ENCODE measurements at places on chromosomes 6 and 20.
A peak's percentile ranks its signal among the peaks of the same experiment; 100 is the strongest.

GRCh38 chr6:168441434-168442391, 729 bp downstream of the SMOC2 start:
- H3K36me3 ChIP-seq, result no peaks in the 10 kb centered on the region
- H3K4me3 ChIP-seq, result no peak overlapping the region
- DNase-seq, result no peak
- peaks cover 24% of the 10 kb centered on the region for H3K27me3 ChIP-seq
- no peak overlapping the region for H3K27ac ChIP-seq
- no peaks in the 10 kb centered on the region for H3K4me1 ChIP-seq

DNA sequence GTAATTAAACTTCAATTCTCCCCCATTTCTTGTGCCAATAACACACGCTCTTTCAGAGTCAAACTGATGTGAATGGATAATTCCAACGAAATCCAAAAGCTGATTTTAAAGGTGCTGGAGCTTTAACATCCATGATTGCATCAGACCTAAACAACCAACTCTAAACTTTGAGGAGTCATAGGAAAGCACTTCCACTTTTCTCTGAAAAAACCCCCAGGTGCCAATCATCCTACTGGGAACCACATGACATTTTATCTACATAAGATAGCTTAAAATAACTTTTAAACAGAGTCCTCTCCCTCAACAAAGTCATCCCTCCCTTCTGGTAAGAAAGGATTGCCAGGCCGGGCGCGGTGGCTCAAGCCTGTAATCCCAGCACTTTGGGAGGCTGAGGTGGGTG, 167.7 kb upstream of the PDE10A start:
- DNase-seq, result no peak
- no peak overlapping the region for H3K4me3 ChIP-seq
- H3K27me3 ChIP-seq, result peaks cover 9% of the 10 kb centered on the region

DNA sequence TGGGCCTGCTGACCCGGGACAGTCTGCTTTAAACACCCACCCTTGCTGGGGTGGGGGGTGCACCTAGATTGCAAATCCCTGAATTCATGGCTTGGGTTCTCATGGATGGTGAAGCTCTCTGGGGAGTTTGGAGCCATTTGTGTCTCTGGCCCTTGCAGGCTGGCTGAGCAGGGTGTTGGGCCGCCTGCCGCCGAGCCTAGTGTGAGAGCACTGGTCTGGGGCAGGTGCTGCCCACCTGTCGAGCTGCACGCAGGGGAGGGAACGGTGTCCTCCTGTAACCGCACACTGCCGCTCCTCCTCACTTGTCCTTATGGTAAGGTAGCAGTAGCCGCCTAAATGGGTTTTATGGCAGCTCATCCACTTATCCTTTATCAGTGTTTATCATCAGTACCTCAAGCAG, 143.9 kb downstream of the DTNBP1 start:
- peaks cover 48% of the 10 kb centered on the region for H3K36me3 ChIP-seq
- no peaks in the 10 kb centered on the region for H3K27me3 ChIP-seq
- no peak for DNase-seq

- no peak overlapping the region for H3K4me3 ChIP-seq
- no peaks in the 10 kb centered on the region for H3K4me1 ChIP-seq
- DNase-seq, result no peak
- H3K27me3 ChIP-seq, result peaks cover 8% of the 10 kb centered on the region
- no peak overlapping the region for H3K27ac ChIP-seq
Measured at GRCh38 chr6:907928-908327, 215.0 kb upstream of the EXOC2 start.

DNA sequence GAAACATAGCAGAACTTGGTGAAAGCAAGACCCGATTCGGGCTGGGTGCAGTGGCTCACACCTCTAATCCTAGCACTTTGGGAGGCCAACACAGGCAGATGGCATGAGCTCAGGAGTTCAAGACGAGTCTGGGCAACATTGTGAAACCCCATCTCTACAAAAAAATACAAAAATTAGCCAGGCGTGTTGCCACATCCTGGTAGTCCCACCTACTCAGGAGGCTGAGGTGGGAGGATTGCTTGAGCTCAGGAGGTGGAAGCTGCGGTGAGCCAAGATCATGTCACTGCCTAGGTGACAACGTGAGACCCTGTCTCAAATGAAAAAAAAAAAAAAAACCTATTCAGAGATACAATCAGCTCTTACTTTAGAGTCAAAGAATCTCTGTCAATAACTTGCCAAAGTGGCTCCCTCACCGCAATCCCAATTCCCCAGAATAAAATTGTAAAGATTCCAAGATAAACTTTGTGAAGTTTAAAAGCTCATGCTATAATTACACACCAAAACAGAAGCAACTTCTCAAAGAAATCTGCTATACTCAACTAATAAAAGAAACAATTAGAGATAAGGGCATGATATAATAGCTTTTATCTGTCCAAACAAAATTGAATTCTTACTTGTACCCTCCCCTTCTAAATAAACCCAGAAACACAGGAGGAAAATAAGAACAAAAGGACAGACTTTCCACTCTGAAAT, 33.6 kb downstream of the CDK19 start:
- no peak overlapping the region for H3K27ac ChIP-seq
- H3K27me3 ChIP-seq, result no peaks in the 10 kb centered on the region
- DNase-seq, result no peak
- no peak overlapping the region for H3K4me3 ChIP-seq
- H3K4me1 ChIP-seq, result peaks cover 42% of the 10 kb centered on the region
- peaks cover 17% of the 10 kb centered on the region for H3K36me3 ChIP-seq

- H3K4me1 ChIP-seq, result peaks cover 28% of the 10 kb centered on the region
- H3K27ac ChIP-seq, result peak overlapping the region; percentile 100
- H3K27me3 ChIP-seq, result no peaks in the 10 kb centered on the region
Measured at GRCh38 chr6:31970604-31971271, 1.2 kb downstream of the DXO start.

GRCh38 chr20:51511861-51512619, 30.5 kb downstream of the NFATC2 start:
- H3K27me3 ChIP-seq, result no peaks in the 10 kb centered on the region
- peak overlapping the region; percentile 72 for H3K27ac ChIP-seq
- H3K4me3 ChIP-seq, result no peak overlapping the region
- peaks cover 46% of the 10 kb centered on the region for H3K36me3 ChIP-seq
- peaks cover 26% of the 10 kb centered on the region for H3K4me1 ChIP-seq
- DNase-seq, result no peak

Data from memory B cell (primary cell).